Activated CD4-positive, alpha-beta memory T cell treated with anti-CD3 and anti-CD28 coated beads, Interleukin-2, amount 10 ng/mL, durations not matched to agents 7 days and 5 days (primary cell): ENCODE measurements at places on chromosomes 16 and 17.
A peak's percentile ranks its signal among the peaks of the same experiment; 100 is the strongest.

- DNase-seq = no peak
Measured at GRCh38 chr17:57439651-57440050, 183.3 kb downstream of the MSI2 start.

DNA sequence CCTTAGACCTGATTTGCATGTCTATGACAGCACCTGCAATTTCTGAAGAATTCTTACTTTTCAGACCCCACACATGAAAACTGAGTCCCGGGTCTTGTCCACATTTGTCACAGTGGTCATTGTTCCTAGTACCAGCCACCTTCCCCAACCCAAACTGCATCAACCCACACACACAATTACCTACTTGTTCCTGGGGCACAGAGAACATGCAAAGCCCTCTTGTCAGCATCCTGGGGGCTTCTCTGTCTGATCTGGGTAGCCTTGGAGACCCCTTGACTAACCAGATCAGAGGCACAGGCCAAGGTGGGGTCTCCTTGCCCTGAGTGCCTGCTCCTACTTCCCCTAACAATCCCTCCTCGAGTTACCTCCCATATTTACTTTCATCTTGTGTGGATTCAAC, 36.7 kb upstream of the PIK3R6 start:
- DNase-seq = no peak

- DNase-seq = no peak
Measured at GRCh38 chr17:36721560-36722120, 120.3 kb downstream of the MRM1 start.

DNA sequence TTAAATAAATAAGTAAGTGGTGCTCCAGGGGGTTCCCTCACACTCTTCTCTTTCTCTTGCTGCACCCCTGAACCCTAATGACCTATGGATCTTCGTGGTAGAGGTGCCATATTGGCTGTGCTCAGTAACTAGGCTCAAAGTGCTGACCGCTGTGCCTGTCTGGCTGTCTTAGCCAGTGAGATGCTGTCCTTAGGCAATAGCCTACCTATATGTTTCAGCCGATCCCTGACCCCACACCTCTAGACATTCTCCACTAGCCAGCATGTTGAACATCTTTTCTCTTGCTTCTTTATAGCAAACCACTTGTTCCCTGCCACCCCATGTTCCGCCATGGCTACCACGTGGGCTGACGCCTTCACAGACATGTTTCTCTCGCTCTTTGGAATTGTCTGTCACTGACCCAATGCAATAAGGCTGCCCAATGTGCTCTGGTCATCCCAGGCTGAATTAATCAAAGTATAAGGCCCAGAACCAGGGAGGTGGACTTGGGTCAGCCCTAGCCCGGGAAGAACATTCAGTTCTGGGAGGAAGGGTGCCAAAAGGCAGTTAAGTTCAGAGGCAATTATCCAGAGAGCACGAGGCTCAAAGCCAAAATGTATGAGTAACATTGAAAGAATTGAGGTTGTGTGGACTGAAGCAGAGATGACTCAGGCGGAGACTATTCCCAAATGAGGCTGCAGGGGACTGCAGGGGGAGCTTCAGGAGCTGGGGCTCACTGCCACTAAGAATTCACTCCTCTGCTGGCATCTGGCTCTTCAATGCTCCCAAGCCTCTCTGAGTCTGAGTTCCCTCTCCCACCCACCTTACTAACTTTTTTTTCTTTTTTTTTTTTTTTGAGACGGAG, 28.7 kb upstream of the TNRC6A start:
- no peak for DNase-seq

- no peak for DNase-seq
Measured at GRCh38 chr17:57553991-57554825, 190.9 kb downstream of the CCDC182 start.

- DNase-seq = no peak
Measured at GRCh38 chr17:77862890-77863813, 95.4 kb upstream of the TNRC6C start.

DNA sequence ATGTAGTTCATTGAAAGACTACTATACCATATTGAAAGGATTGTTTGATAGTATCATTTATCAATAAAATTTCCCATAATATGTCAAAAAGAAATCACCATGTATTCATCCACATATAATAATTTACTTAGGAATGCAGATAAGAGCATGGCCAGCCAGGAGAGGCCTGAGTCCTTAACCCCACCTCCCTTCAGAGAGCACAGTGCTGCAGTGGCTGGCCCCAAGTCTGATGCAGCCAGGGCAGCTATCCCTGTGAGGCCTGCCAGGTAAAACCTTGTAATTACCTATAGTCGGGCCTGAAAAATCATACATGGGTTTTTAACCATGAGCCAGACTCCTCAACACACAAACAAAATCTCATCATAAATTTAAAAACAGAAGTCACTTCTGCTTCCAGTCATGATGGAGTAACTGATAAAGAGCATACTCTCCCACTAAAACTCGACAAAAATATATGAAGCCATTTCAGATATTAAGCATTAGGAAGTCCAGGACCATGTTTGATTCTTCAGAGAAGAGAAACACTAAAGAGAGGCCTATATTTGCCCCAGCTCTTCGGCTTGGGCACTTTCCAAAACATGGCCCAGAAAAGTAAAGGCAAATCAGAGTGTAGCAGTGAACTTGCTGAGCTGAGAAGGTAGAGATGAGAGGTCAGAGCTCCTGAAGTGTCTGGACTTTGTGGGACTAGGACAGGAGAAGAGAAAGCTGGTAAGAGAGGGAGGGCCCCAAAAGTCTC, 40.9 kb upstream of the CCNF start:
- no peak for DNase-seq

GRCh38 chr17:58335061-58335731, 6.6 kb upstream of the TSPOAP1 start:
- peak; percentile 64 for DNase-seq

DNA sequence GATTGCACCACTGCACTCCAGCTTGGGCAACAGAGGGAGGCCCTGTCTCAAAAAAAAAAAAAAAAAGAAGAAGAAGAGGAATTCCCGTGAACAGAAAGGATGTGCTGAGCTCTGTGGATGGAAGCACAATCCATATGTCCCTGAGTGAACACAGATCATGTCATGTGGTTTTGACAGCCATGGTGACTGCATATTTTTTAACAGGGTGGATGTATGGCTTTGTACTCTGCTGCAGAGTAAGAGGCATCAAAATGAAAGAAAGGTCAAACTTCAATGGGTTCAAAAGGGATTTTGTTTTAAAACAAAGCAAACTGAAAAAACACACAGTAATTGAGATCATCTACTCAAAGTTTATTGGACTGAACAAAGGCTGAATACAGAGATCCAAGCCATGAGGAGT, 31.5 kb downstream of the MXRA7 start:
- no peak for DNase-seq

DNA sequence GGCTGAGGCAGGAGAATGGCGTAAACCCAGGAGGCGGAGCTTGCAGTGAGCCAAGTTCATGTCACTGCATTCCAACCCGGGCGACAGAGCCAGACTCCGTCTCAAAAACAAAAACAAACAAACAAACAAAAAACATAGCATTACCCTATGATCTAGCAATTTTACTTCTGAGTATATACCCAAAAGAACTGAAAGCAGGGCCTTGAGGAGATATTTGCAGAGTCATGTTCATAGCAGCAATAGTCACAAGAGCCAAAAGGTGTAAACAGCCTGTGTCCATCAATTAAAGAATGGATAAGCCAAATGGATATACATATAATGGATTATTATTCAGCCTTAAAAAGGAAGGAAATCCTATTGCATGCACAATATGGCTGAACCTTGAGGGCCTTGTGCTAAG, 63.1 kb downstream of the TOM1L2 start:
- DNase-seq = no peak

GRCh38 chr16:75258807-75259141, 7.3 kb upstream of the BCAR1 start:
- DNase-seq = no peak

DNA sequence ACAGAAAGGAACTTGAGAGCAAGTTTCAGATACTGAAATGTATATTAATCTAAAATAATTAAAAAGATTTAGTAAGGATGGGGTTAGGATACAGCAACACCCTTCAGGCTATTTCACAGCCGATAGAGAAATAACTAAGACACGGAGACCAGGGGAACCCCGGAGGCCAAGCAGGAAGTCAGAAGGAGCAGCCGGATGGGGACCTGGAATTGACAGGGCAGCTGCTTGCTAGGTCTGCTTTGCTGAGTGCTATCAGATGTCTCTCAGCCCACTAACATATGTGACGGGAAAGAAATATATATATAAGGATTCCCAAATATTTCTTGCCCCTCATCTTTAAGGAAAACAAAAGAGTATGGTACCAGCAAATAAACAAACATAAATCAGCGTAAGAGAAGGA, 154.1 kb upstream of the CDH5 start:
- DNase-seq = no peak

- no peak for DNase-seq
Measured at GRCh38 chr16:9118170-9118569, 26.7 kb downstream of the HAPSTR1 start.

DNA sequence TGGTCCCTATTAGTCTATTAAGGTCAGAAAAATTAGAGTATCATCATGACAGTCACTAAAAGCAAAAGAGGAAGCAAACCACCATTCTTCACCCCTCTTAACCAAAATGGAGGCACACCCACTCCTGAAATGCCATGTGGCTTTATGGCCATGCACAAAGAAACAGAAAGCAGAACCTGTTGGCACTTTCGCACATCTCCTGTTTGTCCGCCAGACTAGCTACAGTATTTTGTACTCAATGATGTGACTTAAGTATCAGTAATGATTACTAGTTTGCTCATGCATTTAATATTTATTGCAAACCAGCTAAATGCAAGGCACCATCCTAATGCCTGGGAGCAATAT, 70.2 kb upstream of the GNAO1 start:
- no peak for DNase-seq

- DNase-seq = peak; percentile 78
Measured at GRCh38 chr17:58317421-58318064, 11.1 kb downstream of the TSPOAP1 start.

DNA sequence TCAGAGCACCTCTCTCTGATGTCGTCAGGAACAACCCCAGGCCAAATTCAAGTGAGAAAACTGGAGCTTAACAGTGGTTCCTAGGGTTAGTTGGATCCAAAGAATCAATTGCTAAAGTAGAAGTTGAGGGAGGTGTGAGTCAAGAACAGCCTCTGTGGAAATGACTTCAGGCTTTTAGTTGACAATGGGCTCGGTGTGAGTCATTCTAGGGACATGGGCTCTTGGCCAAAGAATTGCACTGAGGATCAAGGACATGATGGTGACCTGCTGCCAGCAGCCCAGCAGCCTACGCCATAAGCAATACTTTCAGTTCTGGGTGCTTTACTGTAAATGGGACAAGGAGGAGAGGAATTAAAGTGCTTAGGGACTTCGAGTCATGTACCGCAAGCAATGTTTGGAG, 32.1 kb upstream of the SMURF2 start:
- no peak for DNase-seq

DNA sequence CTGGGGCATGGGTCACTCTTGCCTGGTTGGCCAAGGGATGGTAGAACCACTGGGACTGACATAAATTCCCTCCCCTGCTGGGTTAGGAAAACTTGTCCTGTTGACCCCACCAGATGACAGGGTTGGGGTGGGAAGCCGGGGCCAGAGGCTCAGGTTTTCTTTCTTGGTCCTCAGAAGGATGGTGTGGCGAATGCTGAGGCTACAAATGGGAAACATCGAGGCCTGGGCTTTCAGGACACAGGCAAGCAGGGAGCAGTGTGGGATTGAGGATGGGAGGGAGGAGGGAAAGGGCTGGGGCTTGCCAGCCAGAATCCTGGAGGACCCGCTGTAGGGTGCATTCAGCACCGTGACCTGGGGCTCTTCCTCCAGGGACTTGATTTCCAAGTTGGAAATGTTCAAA, 14.5 kb upstream of the PLEKHG4 start:
- no peak for DNase-seq

DNA sequence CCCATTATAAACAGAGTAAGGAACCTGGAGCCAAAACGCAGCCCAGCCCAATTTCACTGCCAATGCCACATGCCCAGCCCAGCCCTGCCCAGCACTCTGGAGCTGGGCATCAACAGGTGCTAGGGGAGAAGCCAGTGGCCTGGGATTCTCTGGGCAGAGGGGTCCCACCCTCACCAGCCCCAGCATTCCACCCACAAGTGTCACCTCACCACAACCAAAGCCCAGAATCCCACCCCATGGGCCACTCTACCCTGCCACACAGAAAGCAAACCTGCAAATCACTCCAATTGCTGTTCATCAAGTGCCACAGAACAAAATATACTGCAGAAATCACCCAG, 102.5 kb upstream of the CDH5 start:
- no peak for DNase-seq

GRCh38 chr17:22470411-22471175, 778.3 kb downstream of the KCNJ18 start:
- no peak for DNase-seq

GRCh38 chr16:86736502-86736901, 158.2 kb downstream of the FOXL1 start:
- no peak for DNase-seq

DNA sequence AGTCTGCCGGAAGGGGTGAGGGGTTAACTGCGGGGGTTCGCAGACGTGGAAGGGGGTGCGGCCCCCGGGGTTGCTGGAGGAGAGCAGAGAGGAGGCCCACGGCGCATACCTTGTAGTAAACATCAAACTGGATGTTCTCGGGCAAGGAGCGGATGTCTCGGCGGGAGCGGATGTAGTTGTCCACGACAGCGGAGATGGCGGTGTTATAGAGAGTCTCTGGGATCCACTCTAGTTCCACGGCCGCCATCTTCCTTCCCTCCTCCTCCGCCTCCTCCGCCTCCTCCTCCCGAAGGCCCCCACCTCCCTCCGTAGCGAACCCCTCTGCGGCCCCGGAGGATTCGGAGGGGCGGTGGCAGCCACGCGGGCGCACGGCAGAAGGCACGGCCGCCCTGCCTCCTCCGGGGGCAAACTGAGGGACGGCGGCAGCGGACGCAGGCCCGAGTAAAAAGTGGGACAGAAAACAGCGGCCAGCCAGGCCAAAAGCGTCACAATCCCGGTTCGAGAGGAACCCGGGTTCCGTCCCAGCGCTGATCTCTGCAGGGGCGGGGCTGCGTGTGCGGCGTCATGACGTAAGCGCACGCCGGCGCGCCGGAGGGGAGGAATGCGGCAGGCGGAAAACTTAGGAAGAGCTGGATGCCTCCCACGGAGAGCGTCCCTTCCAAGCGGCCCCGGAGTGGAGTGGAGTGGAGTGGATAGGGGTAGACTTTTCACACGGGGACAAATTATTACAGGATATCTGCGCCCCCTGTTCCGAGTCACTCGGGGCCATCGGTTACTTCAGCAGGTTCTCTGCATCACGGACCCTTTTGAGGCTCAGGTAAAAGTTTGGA, at the start of gene APPBP2:
Gene APPBP2 (minus strand): TSS at position 558 of the 830 bp plus-strand sequence. CDS start 311 bp downstream, at position 247.
- DNase-seq = peak; percentile 75

DNA sequence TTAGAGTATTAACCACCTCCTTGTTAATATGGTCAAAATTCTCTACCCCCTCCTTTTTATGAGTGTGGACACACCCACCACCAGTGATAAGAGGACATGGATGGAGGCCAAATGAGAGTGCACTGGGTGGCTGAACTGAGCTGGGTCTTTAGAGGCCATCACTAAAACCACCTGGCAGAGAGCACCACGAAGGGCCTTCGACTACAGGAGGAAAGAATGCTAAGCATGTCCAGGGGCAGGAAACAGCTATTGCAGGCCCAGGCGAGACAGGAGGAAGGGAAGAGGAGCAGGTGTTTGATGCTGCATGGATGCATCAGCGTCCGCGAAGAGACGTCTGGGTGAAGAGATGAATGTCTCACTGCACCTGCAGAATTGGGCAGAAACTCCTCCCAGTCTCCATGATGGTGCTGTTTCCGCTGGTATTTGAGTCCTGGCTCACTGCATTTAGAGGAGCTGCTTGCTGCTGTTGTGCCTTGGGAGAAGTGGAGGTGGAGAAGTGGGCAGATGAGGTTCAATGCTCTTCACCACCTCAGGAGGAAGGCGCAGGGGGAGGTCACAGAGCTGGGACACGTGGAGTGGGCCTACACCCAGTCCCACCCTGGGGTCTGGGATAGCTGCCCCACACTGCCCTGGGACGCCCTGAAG, 33.2 kb downstream of the SPHK1 start:
- DNase-seq = no peak
